Choroid plexus epithelial cell (primary cell): ENCODE measurements at places on chromosomes 1 and 21.

DNA sequence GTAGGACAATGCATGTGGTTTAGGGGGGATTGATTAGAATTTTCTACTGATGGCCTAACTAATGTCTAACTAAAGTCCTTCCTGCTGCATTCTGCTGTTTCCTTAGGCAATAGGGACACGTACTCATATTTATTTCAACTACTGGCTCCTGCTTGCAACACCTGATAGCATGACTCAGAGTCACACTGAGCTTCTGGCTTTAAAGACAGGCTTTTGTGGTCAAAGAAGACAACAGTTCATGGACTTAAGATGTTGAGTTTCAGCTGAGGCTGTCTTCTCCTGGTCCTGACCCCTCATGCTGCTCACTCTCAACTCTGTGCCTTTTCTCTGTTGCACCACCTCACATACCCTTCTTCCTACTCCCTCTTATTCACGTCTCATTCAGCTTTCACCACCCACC is 29.1 kb upstream of the TRABD2B start:
- peak; percentile 97 for DNase-seq

DNA sequence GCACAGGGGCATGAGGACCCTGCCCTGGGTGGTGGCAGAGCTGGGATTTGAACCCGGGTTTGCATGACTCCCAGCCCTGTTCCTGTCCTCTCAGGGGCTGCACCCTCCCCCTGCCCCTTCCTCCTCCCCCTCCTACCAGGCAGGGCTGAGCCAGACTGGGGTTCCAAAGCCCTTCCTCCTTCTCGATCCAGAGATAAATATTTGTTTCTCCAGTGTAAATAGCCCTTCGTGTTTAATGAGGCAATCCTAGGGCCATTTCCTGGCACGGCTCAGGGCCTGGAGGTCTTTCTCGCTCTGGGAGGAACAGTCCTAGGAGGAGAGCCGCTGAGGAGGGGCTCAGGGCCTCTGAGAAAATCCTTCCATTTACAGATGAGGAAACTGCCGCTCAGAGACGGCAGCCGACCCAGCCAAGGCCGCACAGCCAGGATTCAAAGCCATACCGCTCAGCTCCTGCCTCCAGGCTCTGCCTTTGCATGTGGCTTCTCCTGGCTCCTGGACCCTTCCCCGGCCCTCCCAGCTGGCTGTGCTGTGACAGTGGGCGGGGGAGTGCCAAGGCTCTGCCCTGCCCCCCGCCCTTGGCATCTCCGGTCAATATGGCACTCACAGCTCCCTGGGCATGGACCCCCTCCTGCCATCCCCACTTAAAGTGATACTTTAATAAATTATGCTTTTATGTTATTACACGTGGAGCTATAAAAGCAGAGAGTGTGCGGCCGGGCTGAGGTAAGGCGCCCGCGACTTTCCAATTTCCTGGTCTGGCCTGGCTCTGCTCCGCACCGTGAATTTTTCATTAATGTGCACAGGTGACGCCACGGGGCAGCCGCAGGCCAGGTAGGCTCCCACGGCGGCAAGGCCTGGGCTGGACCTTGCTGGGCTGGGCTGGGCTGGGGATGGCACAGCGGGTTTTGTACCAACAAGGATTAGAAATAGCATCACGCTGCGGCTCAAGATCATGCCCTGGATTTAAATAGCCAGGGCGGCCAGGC is 114.7 kb upstream of the WNT4 start:
- no peak for DNase-seq

GRCh38 chr1:184888505-184888904 is 85.8 kb downstream of the NIBAN1 start:
- peak; percentile 74 for DNase-seq

GRCh38 chr1:33295023-33295422 is 25.9 kb downstream of the A3GALT2 start:
- DNase-seq = no peak

DNA sequence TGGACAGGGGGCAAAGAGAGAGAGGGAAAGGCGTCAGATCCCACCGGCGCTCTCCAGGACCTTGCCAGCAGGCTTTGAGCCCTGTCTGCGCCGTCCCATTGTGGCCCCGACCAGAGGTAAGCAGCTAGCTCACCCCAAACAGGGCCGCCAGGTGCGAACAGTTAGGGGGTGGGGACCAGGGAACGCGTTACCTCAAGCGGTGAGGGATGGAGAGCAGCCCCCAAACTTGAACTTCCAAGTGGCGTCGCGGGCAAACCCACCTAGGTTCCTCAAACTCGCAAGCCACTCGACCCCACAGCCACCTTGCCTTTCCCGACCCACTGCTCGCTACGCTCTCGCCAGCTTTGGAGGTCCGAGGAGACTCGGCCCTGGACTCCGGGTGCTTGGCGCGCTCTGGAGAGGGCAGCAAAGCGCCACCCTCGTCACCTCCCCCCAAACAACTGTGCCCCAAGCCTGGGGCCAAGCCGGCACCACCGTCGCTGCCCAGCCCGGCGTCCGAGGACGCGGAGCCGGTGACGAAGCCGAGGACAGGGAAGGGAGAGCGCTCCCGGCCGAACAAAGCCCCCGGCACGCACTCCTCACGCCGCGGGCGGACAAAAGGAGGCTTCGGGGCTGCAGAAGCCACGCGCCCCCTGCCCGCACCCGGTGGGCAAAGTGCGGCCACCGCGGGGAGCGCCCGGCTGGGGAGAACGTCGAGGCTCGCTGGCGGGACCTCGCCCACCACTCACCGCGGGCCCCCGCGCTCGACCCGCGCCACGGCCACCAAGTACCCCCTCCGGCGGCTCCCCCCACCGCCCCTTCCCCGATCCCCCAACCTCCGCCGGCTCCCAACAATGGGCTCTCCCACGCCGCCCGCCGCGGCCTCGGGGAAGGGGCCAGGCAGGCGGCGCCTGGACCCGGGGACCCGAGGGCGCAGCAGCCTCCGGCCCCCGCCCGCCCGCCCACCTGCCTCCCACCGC is 976 bp downstream of the SSBP3 start:
- DNase-seq = no peak

DNA sequence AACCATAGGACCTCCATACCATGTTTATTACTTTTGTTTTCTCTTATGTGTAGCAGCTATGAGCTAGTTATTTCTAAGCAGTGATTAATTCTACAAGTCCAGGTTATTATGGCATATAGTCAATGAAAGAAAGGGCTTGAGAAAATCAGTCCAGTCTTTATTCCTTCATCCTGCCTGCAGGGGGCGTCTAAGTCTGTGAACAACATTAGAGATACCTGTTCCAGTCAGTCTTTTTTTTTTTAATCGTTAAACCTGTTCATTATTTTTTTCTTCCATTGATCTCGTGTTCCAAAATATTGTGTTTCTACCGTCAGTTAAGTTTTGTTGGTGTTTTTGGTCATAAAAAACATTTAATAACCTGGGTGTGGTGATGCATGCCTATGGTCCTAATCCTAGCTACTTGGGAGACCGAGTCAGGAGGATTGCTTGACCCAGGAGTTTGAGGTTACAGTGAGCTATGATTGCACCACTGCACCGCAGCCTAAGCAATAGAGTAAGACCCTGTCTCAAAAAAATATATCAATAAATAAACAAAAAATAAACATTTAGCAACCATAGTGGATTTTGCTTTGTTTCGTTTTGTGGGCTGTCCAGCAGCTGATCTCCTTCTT is 29.4 kb upstream of the CD2 start:
- peak; percentile 78 for DNase-seq

DNA sequence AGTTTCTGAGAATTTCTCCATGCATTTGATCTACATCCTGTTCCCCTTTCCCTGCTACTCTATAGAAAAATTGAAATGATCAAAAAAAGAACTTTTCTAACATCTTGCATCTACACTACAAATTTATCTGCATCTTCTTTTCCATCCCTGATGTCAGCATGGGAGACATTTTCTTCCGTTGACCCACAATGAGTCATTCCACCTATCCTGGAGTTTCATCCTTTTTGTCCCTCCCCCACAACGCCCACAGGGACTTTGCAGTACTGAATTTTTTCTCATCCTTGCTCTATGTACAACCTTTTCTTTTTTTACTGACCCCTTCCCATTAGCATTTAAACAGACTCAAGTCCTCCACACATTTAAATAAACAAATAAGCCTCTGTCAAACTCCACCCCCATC is 112.2 kb upstream of the MROH9 start:
- peak; percentile 24 for DNase-seq

- DNase-seq = no peak
Observed at GRCh38 chr1:206788487-206789050, 16.3 kb upstream of the IL10 start.

- no peak for DNase-seq
Observed at GRCh38 chr1:59497616-59498015, 200.7 kb downstream of the FGGY start.

GRCh38 chr1:99640672-99641071 is 5.2 kb upstream of the PALMD start:
- no peak for DNase-seq

DNA sequence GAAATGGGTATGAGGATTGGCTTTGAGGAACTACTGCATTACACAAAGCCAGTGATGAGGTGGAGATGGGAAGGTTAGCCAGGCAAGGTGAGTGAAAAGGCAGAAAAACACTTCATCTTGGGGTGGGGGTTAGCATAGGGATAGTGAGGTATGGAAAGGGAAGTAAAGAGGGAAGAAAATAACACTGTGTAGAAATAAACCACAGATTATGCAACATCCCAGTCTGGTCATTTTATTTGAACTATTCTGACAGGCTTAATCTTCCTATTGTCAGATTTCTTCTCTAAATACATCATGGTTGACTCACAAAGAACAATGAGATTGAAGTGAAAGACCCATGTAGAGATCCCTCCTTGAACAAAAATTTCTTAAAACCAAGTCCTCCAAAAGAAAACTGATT is 640.2 kb downstream of the PTPRC start:
- peak; percentile 26 for DNase-seq

- DNase-seq = peak; percentile 52
Observed at GRCh38 chr1:26833432-26834405, 7.2 kb downstream of the ZDHHC18 start.

- no peak for DNase-seq
Observed at GRCh38 chr1:29687166-29687565, 450.8 kb downstream of the PTPRU start.

- no peak for DNase-seq
Observed at GRCh38 chr1:80059940-80060339, 1053.4 kb upstream of the ADGRL4 start.

DNA sequence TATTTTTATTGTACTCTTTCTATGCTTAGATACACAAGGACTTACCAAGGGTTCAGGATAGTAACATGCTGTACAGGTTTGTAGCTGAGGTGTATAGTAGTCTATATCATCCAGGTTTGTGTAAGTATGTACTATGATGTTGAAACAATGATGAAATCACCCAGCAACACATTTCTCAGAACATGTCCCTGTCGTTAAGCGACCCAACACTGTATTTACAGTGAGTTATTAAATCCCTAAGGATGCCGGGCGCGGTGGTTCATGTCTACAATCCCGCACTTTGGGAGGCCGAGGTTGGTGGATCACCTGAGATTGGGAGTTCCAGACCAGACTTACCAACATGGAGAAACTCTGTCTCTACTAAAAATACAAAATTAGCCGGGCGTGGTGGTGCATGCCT is 21.6 kb upstream of the RCOR3 start:
- DNase-seq = no peak

DNA sequence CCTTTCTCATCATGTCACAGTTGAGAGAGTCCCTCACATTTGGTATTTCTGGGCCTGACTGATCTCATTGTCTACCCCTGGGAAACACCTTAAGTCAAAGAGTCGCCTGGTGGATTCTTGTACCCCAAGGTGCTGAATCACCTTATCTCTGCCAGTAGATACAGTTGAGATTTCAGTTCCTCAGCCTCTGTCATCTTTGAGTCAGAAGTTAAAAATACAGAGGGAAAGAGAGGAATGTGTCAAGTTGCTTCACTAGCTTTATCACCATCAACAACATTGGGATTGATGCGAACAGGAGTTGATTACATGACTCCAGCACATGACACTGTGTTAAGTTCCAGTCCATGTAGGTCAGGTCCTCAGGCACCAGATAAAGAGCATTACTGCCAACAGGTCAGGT is 513.0 kb downstream of the NUF2 start:
- DNase-seq = no peak

GRCh38 chr1:201696217-201696761 is 132.7 kb upstream of the IPO9 start:
- peak; percentile 85 for DNase-seq

DNA sequence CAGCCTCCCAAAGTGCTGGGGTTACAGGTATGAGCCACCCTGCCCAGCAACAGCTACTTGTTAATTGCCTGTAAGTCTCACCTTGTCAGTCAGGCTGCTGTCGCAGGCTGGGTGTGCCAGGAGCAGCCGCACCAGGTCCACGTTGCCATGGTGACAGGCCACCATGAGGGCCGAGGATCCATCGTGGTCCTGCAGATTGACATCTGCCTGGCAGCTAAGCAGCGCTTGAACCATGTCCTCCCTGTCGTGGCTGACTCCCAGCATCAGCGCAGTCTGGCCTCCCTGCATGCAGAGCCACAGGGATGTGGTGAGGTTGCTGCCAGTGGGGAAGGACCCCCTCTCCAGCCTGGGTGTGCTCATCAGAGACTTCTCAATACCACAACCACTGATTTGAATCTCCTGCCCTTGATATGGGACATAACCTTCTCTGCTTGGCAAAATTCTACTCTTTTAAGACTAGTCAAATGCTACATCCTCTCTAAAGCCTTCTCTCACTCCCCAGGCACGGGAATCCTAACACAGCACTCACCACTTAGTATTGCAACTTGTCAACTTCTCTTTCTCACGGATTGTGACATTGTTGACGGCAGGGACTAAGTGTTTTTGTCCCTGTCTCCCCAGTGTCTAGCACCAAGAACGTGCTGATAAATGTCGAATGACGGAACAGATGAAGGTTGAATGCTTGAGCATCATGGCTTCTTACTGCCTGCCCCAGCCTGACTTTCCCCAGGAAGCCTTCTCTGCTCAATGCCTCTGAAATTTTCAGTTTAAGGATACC is 52.9 kb downstream of the L1TD1 start:
- no peak for DNase-seq

GRCh38 chr1:200992382-200993048 is 31.0 kb downstream of the KIF21B start:
- no peak for DNase-seq

DNA sequence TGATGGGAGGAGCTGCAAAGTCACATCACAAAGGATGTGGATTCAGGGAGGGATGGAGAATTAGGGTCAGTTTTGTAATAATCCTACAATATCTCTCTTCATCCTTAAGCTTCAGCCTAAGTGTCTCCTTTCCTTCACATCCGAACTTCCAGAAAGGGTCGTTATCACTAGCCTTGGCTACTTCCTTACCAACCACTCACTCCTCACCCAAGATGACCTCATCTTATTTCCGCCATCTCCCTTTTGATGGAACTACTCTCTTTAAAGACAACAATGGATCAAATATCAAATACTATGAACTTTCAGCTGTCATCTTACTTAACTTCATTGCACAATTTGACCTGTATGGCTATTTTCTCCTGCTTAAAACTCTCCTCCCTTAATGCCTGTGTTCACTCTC is 69.6 kb upstream of the BARHL2 start:
- DNase-seq = no peak

DNA sequence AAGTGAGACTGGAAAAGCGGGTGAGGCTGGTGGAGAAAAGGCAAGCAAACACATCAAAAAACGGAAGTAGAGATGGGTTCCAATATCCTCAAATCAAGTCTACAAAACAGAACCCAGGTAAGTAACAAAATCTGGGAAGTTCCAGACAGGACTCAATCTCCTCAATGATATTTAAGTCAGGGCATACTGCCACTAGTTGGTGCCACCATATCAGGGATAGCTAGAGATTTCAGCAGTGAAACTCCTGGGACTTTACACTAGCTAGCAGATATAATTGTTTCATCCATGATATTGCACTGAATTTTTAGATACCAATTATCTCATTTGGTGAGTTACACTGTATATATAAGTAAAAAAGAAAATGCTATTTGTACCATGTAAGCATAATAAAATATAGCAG is 52.0 kb downstream of the EYA3 start:
- no peak for DNase-seq
